Endothelial cell of umbilical vein (primary cell): ENCODE measurements at places on chromosomes 7 and 10. TPM values are rescaled to one million over a fixed set of nuclear protein-coding genes. Genes with fewer than 3 reads are reported as not detected.

OPALIN gene
- not detected in 2 replicates for total RNA-seq

CFTR gene
- total RNA-seq: not detected in 2 replicates

CSTF2T gene
- total RNA-seq: 16.8 and 19.8 TPM in 2 replicates

GTF2IRD2 gene
- total RNA-seq: 9.8 and 10.0 TPM in 2 replicates

H2BK1 gene
- total RNA-seq: not detected in 2 replicates

TRIL gene
- 0.97 and 1.8 TPM in 2 replicates for total RNA-seq

EPO gene
- total RNA-seq: not detected in 2 replicates

TWNK gene
- total RNA-seq: 10.9 and 12.3 TPM in 2 replicates

PRLHR gene
- total RNA-seq: not detected in 2 replicates

CALML3 gene
- total RNA-seq: not detected in 2 replicates

WIPF3 gene
- total RNA-seq: 0.35 TPM in 1 of 2 replicates, not detected in the other

TFR2 gene
- total RNA-seq: 0.60 and 0.95 TPM in 2 replicates

HERPUD2 gene
- 27.7 and 33.9 TPM in 2 replicates for total RNA-seq

LAMB4 gene
- total RNA-seq: 0.20 and 0.72 TPM in 2 replicates

SLC26A4 gene
- 0.77 and 1.3 TPM in 2 replicates for total RNA-seq

TMEM225B gene
- not detected in 2 replicates for total RNA-seq

PPP1R17 gene
- total RNA-seq: not detected in 2 replicates

OR2A5 gene
- total RNA-seq: not detected in 2 replicates

PLEKHS1 gene
- total RNA-seq: not detected in 2 replicates

ZFYVE27 gene
- total RNA-seq: 23.7 and 24.2 TPM in 2 replicates

SSC4D gene
- 0.39 and 0.46 TPM in 2 replicates for total RNA-seq

COL13A1 gene
- 26.7 and 47.5 TPM in 2 replicates for total RNA-seq

CALML5 gene
- not detected in 2 replicates for total RNA-seq

ARID5B gene
- total RNA-seq: 7.0 and 8.9 TPM in 2 replicates

ZEB1 gene
- total RNA-seq: 117 and 130 TPM in 2 replicates

INHBA gene
- 23.2 and 32.3 TPM in 2 replicates for total RNA-seq

FOXI2 gene
- not detected in 2 replicates for total RNA-seq

TLX1 gene
- not detected in 2 replicates for total RNA-seq

PPP1R3C gene
- total RNA-seq: 0.74 and 1.6 TPM in 2 replicates

TMEM140 gene
- total RNA-seq: 15.7 and 26.5 TPM in 2 replicates

PON1 gene
- total RNA-seq: not detected in 2 replicates

SLC37A3 gene
- total RNA-seq: 32.7 and 35.3 TPM in 2 replicates
